Left colon (tissue), 2 donors: ENCODE measurements at places on chromosomes 16 and 17. TPM values are rescaled to one million over a fixed set of nuclear protein-coding genes. Genes with fewer than 3 reads are reported as not detected.

- DNase-seq, result peak; percentile 86
Observed at GRCh38 chr17:7445619-7445968, 733 bp downstream of the CHRNB1 start.

GRCh38 chr17:16298140-16298662 is 55.1 kb downstream of the CENPV start:
- peak; percentile 26 for DNase-seq

GRCh38 chr17:35160354-35161201 is 13.0 kb downstream of the UNC45B start:
- no peak for DNase-seq

DNA sequence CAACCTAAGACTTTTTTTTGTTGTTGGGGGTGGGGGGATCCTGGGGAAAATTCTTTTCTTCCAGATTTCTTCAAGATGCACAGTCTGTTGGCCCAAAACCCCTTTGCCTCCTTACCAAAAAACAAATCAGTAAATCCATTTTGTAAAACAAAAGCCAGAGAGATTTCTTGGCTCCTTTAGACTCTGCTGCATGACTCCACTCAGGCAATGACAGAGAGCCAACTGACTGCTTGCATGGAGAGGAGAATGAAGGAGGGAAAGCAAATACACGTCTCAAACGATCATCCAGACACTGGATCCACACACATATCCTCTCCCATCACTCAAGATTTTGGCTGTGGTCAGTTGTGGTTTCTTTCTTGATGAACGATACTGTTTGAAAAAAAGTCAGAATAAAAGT is 13.8 kb downstream of the COPRS start:
- no peak for DNase-seq

- peak; percentile 72 for DNase-seq
Observed at GRCh38 chr16:28543072-28543471, 4.3 kb upstream of the NUPR1 start.

- DNase-seq, result peak; percentile 90
Observed at GRCh38 chr17:50630524-50631194, 4.0 kb upstream of the ABCC3 start.

The GAS2L2 gene
- 0.08 TPM for total RNA-seq

The FBXL19 gene
- 24.4 TPM for total RNA-seq

The KIF2B gene
- total RNA-seq, result not detected

DNA sequence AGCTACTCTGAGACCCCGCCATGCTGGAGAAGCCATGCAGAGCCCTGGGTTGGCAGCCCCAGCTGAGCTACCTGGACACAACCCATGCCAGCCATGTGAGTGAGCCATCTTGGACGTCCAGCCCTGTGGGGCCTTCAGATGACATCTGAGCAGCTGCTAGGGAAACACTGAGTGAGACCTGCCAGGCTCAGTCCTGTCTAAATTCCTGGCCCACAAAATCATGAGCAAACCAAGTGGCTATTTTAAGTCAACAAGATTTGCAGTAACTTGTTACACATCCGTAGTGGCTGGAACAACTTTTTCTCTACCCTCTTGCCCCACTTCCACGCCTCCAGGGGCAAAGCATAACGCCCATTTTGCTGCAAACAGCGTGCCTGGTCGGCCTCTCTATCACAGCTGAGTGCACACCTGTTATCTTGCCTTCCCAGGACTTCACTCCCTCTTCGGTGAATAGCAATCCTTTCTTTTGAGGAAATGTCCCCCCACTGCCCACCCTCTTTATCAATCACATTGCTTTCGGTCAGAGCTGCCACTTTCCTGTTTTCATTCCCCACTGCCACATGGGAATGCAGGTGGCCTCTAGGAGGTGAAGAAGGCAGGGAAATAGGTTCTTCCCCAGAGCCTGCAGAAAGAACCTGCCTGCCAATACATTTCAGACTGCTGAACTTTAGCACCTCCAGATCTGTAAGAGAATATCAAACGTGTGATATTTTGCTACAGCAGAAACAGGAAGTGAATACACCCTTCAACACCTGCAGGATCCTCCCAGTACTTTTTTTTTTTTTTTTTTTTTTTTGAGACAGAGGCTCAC is 7.4 kb upstream of the SCIMP start:
- DNase-seq, result peak; percentile 29

DNA sequence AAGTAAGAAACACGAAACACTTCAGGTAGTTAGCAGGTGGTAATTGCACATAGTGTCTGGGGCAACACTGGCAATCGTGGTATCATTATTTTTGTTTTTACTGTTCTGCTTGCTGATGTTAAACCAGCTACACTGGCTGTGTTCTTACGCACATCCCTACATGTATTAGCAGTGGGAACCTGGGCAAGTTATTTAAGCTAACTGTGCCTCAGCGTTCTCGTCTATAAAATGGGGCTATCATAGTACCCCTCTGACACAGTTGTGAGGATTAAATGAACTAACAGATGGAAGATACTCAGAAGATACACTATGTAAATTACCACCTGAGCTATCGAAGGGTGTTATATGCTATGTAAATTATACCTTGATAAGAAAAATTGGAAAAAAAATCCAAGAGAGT is 117.4 kb downstream of the SNX29 start:
- DNase-seq, result no peak

GRCh38 chr17:65895969-65896368 is 296.0 kb downstream of the CEP112 start:
- no peak for DNase-seq

The PAM16 gene
- 26.9 TPM for total RNA-seq

The KRTAP4-3 gene
- not detected for total RNA-seq

- DNase-seq, result no peak
Observed at GRCh38 chr17:63474586-63475460, 2.0 kb upstream of the ACE start.

DNA sequence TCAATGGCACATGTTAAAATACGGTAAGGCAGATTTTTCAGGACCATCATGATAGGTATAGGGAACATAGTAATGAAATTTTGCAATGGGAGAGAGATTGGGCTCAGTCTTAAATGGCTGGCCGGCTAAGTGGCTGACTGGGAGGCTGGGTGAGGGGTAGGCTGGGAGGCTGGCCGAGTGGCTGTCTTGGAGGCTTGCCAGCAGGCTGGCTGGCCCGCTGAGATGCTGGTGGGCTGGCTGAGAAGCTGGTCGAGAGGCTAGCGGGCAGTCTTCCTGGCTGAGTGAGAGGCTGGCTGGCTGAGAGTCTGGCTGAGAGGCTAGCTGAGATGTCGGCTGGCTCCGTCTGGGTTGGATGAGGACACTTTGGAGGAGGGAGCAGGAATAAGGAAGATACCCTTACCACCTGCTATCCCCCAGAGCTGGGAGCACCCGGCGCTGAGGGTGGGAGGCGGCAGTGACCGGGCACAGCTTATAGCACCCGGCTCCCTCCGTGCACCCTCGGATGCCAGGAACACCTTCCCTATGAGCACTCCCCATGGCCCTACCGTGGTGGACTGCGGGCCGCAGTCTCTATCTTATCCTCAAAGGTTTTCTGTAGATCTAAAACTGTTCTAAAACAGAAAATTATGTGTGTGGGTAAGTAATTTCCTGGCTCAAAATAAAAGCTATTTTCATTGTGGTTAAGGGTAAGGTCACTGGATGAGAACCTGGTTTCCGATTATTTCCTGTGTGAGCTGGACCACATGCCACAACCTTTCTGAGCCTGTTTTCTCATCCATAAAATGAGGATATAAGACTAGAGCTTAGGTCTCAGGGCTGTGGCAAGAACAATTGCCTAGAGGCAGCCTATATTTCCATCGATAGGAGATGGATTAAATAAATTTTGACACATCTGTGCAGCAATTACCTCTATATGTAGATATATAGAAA is 34.5 kb upstream of the TMC5 start:
- DNase-seq, result no peak

DNA sequence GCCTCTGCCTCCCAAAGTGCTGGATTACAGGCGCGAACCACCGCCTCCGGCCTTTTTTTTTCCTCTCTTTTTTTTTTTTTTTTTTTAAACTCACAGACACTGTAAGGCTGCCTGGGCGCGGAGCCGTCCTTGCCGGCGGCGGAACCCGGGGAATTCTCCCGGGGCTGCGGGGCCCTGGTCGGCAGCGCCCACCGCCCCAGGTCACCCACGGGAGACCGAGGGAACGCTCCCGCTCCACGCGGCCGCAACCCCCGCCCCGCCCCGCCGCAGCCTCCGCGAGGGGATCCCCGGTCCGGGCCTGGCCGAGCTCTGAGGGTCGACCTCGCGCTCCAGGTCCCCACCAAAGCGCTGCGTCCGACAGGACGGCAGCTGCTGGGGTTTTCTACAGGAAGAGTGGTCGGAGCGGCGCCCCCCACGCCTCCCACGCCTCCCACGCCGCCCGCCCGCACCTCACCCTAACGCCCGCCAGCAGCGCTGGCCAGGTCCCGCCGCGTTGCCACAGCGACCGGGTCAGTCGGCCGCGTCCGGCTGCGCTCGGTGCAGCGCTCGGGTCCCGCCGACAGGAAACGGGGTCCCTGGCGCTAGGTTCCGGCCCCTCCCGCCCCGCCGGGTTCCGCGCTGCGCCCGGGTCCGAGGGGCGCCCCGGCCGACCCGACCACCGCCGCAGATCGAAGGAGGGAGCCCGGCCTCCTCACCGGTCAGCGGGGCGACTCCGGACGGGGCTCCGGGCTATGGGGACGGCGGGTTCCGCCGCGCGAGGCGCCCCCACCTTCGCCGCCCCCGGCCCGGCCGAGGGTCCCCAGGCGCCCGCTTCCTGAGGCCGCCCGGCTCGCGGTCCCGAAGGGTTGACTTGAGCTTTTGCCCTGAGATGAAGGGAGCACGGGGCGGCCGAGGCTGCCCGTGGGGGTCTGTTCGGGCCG is at the start of gene CCDC57:
Gene CCDC57, minus strand, starts transcription at position 512 of the 920 bp plus-strand sequence. CDS start 10,898 bp downstream, outside the sequence.
- peak; percentile 75 for DNase-seq

GRCh38 chr16:30077656-30078055 is 1.9 kb downstream of the PPP4C start:
- DNase-seq, result no peak

The GP1BA gene
- total RNA-seq, result not detected

GRCh38 chr17:78763561-78763960 is 18.5 kb downstream of the CYTH1 start:
- DNase-seq, result no peak

- DNase-seq, result peak; percentile 76
Observed at GRCh38 chr17:78748730-78749317, 33.2 kb downstream of the CYTH1 start.

- DNase-seq, result no peak
Observed at GRCh38 chr16:48745541-48745940, 135.6 kb upstream of the N4BP1 start.

DNA sequence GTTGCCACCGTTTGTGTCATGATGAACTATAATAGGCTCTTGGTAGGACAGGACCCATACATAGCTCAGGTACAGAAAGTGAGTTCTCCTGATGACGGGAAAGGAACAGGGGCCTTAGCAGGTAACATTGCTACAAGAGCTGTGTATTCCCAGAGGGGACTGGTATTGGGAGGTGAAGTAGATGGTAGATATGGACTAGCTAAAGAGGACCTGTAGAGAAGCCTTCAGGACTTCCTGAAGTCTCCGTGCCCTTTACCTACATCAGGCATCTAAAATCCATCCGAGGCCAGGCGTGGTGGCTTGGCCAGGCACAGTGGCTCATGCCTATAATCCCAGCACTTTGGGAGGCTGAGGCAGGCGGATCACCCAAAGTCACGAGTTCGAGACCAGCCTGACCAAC is 12.7 kb upstream of the SMARCD2 start:
- DNase-seq, result no peak

DNA sequence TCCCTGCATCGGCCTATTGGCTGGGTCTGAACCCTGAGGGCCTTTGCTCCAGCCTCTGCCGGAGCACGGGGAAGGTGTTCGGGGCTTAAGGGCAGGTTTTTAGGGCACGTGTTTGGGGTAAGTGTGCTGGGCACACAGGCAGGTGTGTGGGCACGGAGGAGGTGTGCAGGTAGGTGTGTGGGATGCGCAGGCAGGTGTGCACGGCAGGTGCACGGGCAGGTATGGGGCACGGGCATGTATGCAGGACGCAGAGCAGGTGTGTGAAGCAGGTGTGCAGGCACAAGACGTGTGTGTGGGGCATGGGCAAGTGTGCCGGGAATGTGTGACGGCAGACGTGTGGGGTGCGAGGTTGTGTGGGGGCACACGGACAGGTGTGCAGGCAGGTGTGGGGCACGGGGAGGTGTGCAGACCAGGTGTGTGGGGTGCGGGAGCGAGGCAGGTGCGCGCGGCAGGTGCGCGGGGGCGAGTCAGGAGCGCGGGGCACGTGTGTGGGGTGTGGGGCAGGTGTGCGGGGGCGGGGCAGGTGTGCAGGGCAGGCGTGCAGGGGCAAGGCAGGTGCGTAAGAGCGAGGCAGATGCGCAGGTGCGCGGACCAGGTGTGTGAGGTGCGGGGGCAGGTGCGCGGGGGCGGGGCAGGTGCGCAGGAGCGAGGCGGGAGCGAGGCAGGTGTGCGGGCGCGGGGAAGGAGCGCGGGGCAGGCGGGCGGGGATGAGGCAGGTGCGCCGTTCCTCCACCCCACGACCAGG is 28.6 kb upstream of the METRNL start:
- peak; percentile 74 for DNase-seq

DNA sequence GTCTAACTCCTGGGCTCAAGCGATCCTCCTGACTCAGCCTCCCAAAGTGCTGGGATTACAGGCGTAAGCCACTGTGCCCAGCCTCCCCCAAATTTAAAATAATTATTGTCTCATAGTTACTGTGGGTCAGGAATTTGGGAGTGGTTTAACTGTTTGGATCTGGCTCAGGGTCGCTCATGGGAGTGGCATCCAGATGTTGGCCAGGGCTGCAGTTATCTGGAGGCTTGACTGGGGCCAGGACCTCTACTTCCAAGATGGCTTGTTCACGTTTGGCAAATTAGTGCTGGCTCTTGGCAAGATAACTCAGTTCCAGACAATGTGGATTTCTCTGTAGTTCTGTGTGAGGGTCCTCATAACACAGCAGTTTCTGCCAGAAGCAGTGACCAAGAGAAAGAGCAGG is 8.0 kb downstream of the TEN1 start:
- DNase-seq, result no peak

- DNase-seq, result no peak
Observed at GRCh38 chr17:38852771-38853291, 690 bp downstream of the RPL23 start.

DNA sequence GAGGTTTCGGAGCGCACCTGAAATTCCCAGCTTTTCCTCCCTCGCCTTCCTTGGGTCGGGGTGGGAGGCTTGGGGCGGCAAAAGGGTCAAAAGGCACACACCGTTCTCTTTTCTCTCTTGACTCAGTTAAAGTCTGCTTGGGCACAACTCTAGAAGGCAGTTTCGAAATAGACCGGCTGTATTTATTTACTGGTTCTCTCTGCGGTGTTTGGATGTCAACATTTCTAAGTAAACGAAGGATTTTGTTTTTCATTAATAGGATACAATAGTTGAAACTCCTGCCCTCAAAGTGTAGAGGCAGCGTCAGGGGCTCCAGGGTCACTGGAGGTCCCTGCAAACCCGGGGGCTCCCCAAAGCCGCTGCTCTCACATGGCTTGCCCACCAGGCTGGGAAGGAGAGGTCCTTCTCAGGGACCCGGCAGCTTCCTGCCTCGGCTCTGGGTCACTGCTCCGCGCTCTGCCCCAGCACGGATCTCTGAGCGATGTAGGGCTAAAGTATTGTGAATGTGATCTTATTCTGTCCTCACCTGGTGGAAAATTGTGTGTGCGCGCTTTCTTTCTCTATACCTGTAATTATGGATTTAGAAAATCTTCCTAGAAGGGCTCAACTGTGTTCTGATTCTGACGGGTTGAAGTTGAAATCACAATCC is 952 bp downstream of the BMERB1 start:
- DNase-seq, result no peak

GRCh38 chr16:11229906-11230305 is 26.1 kb downstream of the SOCS1 start:
- peak; percentile 40 for DNase-seq

- no peak for DNase-seq
Observed at GRCh38 chr17:68783861-68784260, 171.3 kb downstream of the ABCA8 start.

The HOXB1 gene
- total RNA-seq, result not detected

- no peak for DNase-seq
Observed at GRCh38 chr17:72662827-72663190, 429.7 kb downstream of the SLC39A11 start.

The C16orf96 gene
- not detected for total RNA-seq
